Hematopoietic multipotent progenitor cell treated with erythropoietin and hydrocortisone succinate and interleukin-3 and kit ligand, for 15 days (in vitro differentiated cells): ENCODE measurements at places on chromosomes 2 and 18.

DNA sequence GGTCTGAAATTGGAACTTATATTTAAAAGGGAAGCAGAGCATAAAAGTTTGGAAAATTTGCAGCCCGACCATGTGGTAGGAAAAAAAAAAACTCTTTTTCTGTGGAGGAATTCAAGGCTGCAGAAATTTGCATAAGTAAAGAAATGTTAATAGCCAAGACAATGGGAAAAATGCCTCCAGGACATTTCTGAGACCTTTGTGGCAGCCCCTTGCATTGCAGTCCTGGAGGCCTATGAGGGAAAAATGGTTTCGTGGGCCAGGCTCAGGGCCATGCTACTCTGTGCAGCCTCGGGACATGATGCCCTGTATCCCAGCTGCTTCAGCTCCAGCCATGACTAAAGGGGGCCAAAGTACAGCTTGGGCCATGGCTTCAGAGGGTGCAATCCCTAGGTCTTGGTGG is 71.9 kb upstream of the SLC16A14 start:
- no peak for DNase-seq

DNA sequence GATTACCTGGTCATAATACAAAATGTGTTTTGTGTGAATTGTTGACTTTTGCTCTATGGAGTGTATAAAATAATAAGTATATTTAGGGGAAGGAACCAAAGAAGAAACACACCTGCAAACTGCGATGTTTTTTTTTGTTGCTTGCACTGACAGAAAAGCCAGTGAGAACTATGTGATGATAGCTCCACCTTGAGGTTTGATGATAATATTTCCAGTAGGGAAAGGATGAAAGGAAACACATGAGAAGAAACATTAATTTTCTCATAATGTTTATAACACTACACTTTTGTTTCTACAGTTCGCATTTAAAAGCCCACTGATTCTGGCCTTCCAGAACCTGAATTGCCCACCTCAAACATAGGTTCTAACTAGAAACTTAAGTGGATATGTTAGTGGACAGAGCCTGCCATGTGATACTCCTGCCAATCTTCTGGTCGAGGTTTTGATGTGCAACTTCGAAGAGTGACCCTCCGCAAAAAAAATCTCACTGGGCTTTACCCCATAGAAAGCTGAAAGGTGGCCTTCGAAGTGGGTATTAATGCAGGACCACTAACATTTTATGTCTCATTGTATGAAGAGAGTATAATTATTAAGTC is 476.4 kb upstream of the SPHKAP start:
- DNase-seq = no peak

GRCh38 chr2:164722616-164723338 is 101.5 kb upstream of the GRB14 start:
- DNase-seq = no peak

DNA sequence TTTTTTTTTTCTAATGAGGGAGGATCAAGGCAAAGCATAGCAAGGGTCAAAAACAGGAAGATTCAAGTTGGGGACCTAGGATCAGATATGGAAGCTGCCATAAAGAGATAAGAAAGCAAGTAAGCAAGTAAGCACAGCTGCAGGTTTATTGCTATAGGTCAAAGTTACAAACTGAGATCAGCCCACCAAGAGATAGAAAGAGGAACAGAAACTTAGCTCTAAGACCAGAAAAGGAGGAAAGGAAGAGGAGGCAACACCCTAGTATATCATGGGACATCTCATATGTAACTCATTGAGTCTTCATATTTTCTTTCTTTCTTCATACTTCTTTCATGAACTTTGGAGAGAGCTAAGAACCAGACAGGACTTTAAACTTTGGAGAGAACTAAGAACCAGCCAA is 295.9 kb upstream of the CRIM1 start:
- no peak for DNase-seq

GRCh38 chr2:106314444-106314843 is 120.3 kb upstream of the UXS1 start:
- no peak for DNase-seq

DNA sequence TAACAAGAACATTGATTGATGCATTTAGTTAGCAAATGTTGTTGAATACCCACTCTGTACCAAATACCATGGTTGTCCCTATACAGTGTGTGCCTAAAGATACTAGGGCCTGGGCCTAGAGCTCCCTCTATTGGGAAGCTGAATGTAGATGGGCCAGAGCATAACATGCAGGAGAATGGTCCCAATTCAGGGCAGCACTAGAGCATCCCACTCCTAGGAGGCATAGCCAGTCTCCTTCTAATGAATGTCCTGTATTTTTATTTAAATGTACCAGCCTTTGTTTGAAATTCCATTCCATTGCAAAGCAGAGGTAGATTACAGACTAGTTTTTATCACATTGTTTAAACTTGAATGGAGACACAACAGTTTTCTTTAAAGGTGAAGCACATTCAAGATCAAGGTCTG is 90.6 kb downstream of the FEZ2 start:
- DNase-seq = no peak

- DNase-seq = no peak
Observed at GRCh38 chr2:205473791-205474190, 208.5 kb upstream of the NRP2 start.

DNA sequence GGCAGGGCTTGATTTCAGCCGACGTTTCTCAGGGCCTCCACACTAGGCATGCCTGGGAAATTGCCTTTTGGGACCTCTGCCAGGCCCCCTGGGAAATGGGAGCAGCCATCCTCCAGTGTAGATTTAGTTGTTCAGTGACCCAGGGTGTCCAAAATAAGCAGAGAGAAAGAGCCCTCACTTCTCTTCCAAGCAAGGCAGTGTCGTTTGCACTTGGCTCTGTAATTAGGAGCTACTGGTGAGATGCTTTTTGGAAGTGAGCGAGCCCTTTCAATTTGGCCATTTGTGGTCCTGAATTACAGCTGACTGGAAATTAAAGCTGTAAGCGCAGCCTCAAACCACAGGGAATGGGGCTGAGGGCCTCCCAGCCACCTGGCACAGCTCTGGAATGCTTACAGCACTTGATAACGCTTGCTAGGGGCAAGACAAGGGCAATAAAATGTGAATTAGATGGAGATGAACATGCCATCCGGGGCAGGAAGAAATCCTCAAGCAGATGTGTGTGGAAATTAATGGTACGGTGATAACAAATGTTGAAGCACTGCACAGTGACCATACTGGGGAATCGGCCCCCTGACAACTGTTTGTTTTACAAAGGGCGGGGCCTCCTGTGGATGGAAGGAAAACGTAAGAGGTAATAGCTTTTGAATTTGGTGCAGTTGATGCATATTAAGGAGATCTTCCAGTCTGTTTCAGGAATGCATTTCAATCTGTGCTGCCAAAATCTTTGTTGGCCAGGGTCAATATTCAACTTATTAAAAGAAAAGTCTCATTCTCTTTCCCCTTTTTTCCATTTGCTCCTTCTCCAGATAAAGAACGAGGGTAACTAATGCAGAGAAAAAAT is 173.1 kb downstream of the UXS1 start:
- no peak for DNase-seq

GRCh38 chr18:48543228-48543627 is 4.4 kb downstream of the CTIF start:
- DNase-seq = no peak

DNA sequence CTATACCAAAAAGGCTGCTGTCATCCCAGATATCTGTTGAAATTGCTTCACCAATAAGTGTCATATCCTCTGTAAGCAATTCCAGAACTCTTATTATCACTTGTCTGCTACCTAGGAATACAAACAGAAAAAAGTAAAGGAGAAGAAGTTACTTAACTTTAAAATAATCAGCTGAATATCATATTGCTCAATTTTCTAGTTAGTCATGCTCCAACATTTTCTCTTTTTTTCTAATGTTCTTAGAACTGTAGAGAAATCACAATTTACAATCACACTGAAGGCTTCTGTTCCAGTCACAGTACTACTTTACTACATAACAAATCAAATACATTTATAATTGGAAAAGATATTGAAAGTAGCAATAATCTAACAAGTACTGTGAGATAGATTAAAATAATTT is 17.4 kb downstream of the RTTN start:
- no peak for DNase-seq

DNA sequence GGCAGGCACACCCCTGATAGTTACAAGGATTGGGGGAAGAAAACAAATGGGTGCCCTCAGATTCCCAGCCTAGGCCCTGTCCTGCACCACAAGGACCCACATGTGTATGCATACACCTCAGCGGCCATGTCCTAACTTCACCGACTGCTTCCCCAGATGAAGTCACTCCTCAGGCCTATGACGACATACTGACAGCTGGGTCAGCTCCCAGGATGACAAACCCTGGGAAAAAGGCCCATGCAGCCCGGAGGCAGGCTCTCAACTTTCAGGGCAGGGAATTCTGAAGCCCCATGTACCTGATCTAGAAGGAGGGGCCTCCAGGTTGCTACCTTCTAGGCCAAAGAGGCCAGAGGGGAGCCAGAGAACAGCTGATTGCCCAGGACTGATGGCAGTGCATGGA is 11.0 kb upstream of the PLEKHM3 start:
- no peak for DNase-seq

DNA sequence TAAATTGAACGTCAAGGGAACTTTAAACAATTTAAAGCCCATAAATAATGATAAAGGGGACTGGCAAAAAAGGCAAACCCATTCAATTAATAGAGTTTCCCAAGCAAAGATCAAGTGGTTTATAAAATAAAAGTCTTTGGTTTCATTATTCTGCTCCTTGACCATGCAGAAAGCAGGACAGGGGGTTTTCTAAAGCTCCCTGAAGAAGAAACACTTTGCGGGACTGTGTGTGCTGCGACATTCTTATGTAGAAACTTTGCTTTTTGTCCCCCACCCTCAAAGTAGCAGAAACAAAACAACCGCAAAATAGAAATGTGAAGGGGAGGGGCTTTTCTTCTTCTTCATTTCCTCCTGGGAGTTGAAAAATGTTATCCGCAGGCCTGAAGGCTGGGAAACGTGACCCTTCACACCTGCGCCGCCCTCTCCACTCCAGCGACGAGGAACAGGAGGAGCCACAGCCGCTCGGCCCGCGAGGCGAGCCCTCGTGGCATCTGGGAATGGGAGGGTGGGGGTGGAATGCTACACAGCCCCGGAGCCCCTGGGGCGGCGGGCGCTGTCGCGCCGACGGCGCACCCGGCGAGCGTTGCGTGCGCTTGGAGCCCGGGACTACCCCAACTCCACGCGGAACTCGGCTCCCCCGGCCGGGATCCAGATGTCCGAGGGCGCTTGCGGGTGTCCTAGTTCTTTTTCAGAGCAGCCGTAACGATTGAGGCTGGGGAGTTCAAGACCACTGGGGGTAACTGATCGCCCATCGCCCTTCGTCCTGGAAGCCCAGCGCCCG is 4.3 kb upstream of the GBX2 start:
- no peak for DNase-seq

- DNase-seq = no peak
Observed at GRCh38 chr2:9814129-9814868, 29.0 kb upstream of the TAF1B start.

DNA sequence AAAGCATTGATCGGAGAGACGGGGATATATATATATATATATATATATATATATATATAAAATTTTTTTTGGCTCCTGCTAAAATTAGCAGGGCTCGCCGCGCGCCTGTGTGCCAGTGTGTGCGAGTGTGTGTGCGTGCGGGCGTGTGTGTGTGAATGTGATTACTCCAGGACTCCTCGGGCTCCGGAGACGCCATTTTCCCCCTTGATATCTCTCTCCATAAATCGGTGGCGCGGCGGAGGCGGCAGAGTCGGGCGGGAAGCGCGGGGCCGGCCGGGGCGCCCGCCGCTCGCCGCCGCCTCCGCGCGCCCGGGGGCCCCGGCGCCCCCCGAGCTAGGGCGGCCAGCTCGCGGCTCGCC is 795 bp upstream of the SETBP1 start:
- no peak for DNase-seq

GRCh38 chr2:30206461-30207430 is 24.6 kb upstream of the LBH start:
- DNase-seq = no peak

- DNase-seq = no peak
Observed at GRCh38 chr18:48815581-48816324, 135.0 kb downstream of the SMAD7 start.

DNA sequence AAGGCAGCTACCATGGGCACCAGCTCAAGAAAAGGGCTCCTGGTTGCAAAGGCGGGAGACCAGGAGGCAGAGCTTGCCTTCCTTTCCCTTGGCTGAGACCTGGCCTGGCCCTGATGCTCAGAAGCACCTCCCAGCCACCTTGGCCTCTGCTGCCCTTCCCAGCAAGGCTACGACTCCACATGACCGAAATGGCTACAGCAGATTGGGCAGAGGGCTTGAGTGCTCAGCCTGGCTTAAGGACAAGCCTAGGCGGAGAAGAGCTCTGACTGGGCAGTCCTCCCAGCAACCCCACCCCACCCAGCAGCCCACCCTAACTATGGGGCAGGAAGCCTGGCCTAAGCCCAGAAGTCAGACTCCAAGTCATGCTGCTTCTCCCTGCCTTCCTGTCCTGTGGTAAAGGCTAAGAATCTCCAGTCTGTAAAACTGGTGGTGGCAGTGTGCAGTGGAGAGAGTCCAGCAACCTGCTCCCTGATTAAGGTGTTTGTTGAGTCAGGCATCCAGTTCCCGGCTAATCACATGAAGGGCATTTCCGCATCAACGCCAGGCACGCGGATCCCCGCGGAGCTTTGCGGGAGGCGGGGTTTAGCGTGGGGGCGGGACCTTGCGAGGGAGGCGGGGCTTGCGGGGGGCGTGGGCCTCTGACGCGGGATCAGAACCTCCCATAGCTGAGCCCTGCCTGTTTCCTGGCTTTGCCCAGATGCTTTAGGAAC is 256.0 kb downstream of the BCL11A start:
- peak; percentile 14 for DNase-seq

DNA sequence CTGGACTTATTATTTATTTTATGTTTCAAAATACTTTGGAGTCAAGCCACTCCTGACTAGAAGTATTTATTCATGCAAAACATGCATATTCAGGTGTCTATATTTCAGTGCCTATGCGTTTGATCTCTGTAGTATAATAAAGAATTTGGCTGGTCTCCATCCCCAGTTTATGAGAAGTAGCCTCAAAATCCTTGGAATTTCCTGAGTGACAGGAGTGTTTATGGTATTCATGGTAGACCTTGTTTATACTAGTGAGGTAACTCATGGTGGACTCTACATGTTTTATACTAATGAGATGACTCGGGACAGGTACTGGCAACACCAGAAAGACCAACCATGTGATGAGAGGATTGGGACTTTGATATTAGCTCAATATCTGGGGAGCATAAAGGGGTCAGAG is 43.9 kb upstream of the CSRNP3 start:
- DNase-seq = no peak

GRCh38 chr2:6656633-6657032 is 209.1 kb downstream of the CMPK2 start:
- no peak for DNase-seq

GRCh38 chr2:195536906-195537305 is 120.1 kb upstream of the SLC39A10 start:
- DNase-seq = no peak

DNA sequence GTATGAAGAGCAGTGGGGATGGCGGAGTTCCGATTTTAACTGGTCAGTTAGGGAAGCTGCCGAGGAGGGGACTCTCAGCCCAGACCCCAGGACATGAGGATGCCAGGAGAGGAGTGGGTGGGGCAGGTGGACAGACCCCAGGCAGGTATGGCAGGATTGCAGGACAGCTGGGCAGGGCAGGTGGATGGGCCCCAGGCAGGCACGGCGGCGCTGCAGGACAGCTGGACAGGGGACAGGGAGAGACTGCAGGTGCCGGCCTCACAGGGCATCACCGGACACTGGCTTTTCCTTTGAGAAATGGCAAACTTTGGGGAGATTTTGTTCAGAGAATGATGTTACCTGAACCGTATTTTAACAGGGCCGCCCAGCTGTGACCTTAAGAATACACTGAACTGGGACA is 127.7 kb downstream of the SNTG2 start:
- DNase-seq = no peak
